ACHN (cell line): ENCODE measurements at places on chromosomes 12 and 14.

DNA sequence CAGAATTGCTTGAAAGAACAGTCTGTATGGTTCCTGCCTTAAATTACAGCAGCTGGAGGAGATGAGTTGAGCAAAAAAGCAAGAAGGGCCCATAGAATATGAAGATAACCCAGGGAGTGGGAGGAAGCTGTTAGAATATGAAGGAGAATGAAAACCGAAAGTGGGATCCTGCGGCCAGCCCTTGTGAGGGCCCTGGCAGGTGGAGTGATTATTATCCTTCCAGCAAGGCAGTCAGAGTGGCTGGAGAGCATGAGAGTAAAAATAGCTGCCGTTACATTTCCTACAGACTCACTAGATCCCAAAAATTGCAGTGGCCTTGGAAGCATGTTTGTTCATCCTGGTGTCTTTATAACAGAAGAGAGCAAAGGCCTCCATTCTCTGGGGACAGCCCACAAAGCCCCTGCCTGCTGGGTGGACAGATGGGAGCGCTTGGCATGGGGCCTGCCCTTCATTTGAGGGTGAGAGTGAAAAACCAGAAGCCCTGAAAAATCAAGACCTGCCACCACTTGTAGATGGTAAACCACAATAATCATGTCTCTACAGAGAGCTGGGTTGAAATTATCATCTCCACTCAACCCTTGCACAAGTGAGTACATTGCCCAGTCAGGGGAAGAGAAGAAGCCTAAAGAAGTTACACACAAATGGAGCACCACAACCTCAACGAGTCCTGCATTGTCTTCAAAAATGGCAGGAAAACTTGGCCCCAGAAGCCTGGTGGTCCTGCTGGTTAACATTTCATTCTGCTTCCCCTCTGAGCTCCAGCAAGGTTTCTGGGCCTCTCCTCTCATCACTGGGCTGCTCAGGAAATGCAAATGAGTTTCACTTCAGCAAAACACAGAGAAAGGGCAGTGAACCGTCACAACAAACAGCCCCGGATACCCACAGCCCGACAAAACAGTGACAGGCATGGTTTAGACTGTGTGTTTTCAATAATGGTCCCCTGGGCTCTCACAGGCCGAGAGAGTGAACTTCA, 20.5 kb downstream of the ZDHHC22 start:
- DNase-seq = no peak

DNA sequence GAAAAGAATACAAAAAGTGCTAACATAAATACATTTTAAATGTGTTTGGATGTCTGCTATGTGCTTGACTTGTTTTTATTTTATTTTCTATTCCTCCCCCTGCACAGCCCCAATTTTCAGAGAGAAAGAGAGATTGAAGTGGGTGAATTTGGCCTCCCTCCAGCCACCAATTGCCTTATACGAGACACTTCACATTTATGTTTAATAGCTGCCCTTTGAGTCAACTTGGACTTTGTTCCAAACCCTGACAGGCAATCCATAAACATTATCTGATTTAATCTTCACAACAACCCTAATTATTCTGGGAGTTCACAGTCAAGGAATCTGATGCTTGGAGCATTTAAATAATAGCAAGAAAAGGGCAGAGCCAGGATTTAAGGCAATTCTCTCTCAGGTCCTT, 161.7 kb downstream of the SLC15A4 start:
- DNase-seq = no peak

- DNase-seq = peak; percentile 86
Measured at GRCh38 chr12:120529641-120530417, 871 bp upstream of the COQ5 start.

- DNase-seq = peak; percentile 8
Measured at GRCh38 chr12:132955094-132956010, 754 bp downstream of the ZNF605 start.

GRCh38 chr14:81172881-81173280, 47.9 kb downstream of the GTF2A1 start:
- no peak for DNase-seq

GRCh38 chr12:104852102-104852501, 106.0 kb downstream of the SLC41A2 start:
- no peak for DNase-seq

- no peak for DNase-seq
Measured at GRCh38 chr12:52097045-52097666, 17.7 kb downstream of the SMIM41 start.

GRCh38 chr14:95404583-95404982, 84.9 kb upstream of the CLMN start:
- DNase-seq = no peak

DNA sequence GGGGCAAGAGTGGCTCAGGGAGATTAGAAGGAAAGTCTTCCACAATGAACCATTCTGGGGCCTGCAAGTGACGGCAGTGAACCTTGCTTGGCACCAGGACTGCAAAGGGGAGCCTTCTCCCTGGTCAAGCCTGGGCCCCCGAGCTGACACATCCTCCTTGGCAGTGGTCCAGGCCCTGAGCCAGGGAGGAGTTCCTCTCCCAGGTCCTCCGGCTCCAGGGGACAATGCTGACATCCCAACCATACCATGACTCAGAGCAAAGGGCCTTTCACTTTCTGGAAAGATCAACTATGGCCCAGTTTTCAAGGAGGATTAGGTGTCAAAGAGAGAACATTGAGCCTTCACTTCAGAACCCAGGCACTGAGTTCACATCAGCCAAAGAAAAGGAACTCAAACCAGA, 756.5 kb upstream of the TBX3 start:
- peak; percentile 63 for DNase-seq

DNA sequence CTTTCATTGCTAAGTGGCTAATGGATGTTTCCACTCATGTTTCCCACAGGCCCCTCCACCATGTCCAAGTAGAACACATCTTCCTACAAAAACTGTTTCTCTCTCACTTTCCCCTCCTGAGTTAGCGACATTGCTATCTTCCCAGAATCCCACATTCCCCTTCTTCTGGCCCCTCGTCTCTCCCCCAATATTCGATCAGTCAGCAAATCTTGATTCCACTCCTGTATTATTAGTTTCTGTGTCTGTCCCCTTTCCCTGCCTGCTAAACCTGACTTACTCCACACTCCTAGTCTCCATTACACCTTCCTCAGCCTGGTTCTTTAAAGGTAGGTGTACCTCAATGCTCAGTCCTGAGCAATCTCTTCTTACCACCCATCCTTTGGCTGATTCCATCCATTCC, 19.3 kb upstream of the SAMD4A start:
- DNase-seq = no peak

- peak; percentile 72 for DNase-seq
Measured at GRCh38 chr12:93025145-93026103, 96.3 kb upstream of the EEA1 start.

- DNase-seq = no peak
Measured at GRCh38 chr12:48016373-48017020, 12.2 kb upstream of the COL2A1 start.
